ENCODE measurements at places on chromosomes 16 and 17. TPM values are rescaled to one million over a fixed set of nuclear protein-coding genes. Genes with fewer than 3 reads are reported as not detected.

The ALOX12B gene
- 0.31 TPM for total RNA-seq

The METTL9 gene
- total RNA-seq, result 82.1 TPM

The PPP1R1B gene
- total RNA-seq, result not detected

- no peak overlapping the region for H3K4me3 ChIP-seq
- H3K27me3 ChIP-seq, result no peaks in the 10 kb centered on the region
- no peaks in the 10 kb centered on the region for H3K36me3 ChIP-seq
- no peak for DNase-seq
- H3K4me1 ChIP-seq, result no peaks in the 10 kb centered on the region
These were observed 33.8 kb upstream of the SALL1 start for GRCh38 chr16:51184702-51185433.

DNA sequence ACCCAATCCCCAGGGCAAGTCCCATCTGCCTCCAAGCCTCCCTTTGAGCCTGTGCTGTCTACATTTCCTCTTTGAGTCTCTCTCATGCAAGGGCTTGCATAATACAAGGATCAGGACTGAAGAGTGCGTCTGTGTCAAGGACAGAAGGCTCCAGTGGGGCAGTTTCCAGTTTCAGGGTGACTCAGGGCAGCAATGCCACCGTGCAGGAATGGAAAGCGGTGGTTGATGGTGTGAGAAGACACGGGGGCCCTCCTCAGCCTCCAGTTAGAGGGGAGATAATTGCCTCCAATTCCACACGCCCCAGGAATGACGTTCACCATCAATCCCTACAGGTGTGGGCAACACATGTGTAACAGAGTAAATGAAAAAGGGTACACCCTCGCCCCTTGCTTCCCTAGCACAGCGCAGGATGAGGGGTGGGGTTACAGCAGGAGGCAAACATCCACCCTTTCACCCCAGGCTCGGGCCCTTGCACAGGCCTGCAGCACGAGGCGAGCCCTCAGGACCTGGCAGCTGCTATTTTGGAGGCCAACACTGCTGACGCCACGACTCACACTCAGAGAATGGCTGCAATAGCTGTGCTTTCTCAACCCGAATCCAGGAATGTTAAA is 24.8 kb upstream of the SLC25A19 start:
- peaks cover 4% of the 10 kb centered on the region for H3K36me3 ChIP-seq
- H3K4me3 ChIP-seq, result no peak overlapping the region
- DNase-seq, result no peak
- H3K27ac ChIP-seq, result no peak overlapping the region
- no peaks in the 10 kb centered on the region for H3K27me3 ChIP-seq

GRCh38 chr17:68004201-68004600 is 7.9 kb upstream of the C17orf58 start:
- H3K4me3 ChIP-seq, result no peak overlapping the region
- no peaks in the 10 kb centered on the region for H3K36me3 ChIP-seq
- H3K27me3 ChIP-seq, result peaks cover under 1% of the 10 kb centered on the region
- DNase-seq, result no peak

DNA sequence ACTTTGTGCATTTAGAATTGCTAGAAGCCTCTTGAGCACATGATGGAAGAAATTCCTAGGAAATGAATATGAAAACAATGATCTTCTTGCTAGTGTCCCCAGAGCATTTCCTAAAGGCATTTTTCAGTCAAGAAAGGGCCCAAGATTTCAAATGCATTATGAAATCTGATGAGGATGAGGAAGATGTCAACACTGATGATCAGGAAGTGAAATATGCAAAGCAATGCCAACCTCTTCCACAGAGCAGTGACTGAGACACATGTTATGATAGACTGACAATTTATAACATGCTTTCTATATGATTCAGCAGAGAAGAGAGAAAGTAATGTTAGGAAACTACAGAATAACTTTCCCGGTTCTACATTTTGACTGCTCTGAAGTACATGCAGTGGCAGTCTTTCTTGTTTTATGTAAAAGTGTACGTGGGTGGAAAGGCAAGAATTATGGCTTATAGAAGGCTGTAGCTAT is 859.1 kb upstream of the GOT2 start:
- H3K4me3 ChIP-seq, result no peak overlapping the region
- no peaks in the 10 kb centered on the region for H3K4me1 ChIP-seq
- no peaks in the 10 kb centered on the region for H3K27me3 ChIP-seq
- H3K36me3 ChIP-seq, result no peaks in the 10 kb centered on the region
- no peak overlapping the region for H3K27ac ChIP-seq

GRCh38 chr16:26453215-26453614 is 613.5 kb upstream of the C16orf82 start:
- H3K27ac ChIP-seq, result no peak overlapping the region
- H3K27me3 ChIP-seq, result no peaks in the 10 kb centered on the region
- H3K4me3 ChIP-seq, result no peak overlapping the region
- no peaks in the 10 kb centered on the region for H3K36me3 ChIP-seq
- DNase-seq, result no peak
- no peaks in the 10 kb centered on the region for H3K4me1 ChIP-seq

- peaks cover 12% of the 10 kb centered on the region for H3K36me3 ChIP-seq
- H3K27me3 ChIP-seq, result no peaks in the 10 kb centered on the region
- no peak for DNase-seq
These were observed 15.7 kb downstream of the RHBDF2 start for GRCh38 chr17:76485569-76485968.

DNA sequence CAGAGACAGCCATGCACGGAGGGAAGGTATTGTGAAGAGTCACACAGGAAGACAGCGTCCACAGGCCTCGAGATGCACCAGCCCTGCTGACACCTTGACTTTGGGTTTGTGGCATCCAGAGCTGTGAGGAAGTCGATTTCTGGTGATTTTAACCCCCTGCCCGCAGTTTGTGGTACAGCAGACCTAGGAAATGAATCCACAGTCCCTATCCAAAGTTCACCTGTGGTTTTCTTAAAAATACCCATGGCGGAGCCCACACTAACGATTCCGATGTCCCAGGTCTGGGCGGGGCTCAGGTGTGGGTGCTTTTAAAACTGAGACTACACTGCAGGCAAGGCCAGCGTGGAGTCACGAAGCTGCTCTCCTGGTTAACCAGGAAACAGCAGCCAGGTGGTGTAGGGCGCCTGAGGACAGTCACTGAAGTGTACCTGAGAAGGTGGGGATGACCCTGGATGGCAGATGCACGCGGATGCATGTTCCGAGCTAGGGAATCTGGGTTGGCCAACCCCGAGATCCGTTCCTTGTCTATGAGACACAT is 14.4 kb upstream of the MEAK7 start:
- peak overlapping the region; percentile 86 for H3K27ac ChIP-seq
- peaks cover 79% of the 10 kb centered on the region for H3K4me1 ChIP-seq
- peak overlapping the region; percentile 30 for H3K4me3 ChIP-seq
- DNase-seq, result peak; percentile 86
- H3K36me3 ChIP-seq, result peaks cover 2% of the 10 kb centered on the region

DNA sequence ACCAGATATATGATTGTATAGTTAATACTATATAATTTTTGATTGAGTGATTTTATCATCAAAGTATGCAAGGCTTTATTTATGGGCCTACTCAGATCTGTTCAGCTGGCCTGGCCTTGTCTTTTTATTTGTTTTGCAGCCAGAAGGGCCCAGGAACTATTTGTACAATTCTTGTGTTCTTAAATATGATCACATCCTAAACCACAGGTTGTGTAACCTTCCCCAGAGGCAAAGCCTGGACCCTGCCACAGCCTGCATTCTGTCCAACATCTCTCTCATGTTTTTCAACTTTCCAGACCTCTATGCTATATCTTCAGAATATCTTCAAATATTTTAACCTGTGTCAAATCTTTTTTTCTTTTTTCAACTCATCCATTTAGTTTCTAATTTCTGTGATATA is 410.4 kb upstream of the MON1B start:
- no peaks in the 10 kb centered on the region for H3K27me3 ChIP-seq
- no peak overlapping the region for H3K4me3 ChIP-seq
- H3K27ac ChIP-seq, result no peak overlapping the region
- H3K36me3 ChIP-seq, result no peaks in the 10 kb centered on the region
- no peaks in the 10 kb centered on the region for H3K4me1 ChIP-seq

DNA sequence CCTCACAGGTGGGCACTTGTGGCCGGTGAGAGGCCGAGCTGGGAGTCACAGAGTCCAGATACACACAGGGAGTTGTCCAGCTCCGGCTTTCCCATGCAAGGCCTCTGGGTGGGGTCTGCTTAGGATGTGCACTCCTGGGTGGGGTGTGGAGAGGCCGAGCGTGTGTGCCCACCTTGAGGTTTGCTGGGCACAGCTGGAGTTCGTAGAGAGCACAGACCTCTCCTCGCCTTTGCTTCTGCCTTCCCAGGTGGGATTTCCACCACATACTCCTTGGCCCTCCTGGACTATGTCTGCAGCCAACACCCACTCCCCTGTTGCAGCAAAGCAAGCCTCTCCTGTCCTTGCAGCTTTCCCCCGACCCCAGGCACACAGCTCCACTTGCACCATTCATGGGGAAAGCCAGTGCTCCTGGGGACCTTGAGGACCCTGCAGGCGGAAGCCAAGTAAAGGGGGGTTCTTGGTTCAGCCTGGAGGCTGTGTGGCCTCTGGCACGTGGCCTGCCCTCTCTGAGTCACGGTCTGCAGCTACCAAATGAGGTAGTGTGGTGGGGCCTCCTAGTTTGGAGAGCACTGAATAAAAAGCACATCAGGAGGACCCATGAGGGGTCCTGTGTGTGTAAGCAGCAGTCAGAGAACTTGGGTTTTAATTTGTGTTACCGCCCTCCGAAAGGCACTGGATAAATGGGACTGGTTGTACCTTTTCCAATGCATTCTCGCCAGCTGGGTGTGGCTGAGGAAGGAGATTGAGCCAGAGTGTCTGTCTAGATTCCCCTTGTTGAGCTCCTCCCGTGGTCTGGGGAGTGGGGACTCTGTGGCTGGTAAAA is 31.5 kb downstream of the MPRIP start:
- no peaks in the 10 kb centered on the region for H3K27me3 ChIP-seq
- H3K4me3 ChIP-seq, result no peak overlapping the region
- H3K36me3 ChIP-seq, result peaks cover 31% of the 10 kb centered on the region
- no peak overlapping the region for H3K27ac ChIP-seq
- DNase-seq, result no peak

- no peak for DNase-seq
- no peaks in the 10 kb centered on the region for H3K27me3 ChIP-seq
- H3K27ac ChIP-seq, result no peak overlapping the region
- H3K4me1 ChIP-seq, result peaks cover 8% of the 10 kb centered on the region
These were observed 4.8 kb downstream of the IGFALS start for GRCh38 chr16:1788708-1789100.

DNA sequence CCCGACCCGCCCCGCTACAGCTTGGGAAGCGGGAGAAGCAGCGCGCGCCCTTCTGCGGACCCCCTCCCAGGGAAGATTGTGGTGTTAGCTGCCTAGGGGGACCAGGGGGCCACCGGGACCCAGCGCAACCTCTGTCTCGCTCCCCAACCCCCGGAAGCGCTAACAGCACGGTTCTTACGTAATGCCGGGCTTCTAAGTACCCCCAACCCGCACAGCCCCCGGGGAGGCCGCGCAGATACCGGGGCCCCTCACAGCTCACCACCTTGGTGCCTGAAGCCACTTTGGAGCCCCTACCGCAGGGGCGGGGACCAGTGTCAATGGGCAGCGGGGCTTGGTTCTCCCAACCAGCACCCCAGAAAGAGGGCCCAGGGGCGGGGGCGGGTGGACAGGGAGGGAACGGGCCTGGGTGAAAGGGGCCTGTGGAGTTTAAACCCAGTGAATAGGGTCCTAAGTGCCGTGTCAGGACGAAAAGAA is 348 bp downstream of the MPP2 start:
- peaks cover 10% of the 10 kb centered on the region for H3K4me1 ChIP-seq
- no peaks in the 10 kb centered on the region for H3K36me3 ChIP-seq
- peak overlapping the region; percentile 41 for H3K4me3 ChIP-seq
- H3K27ac ChIP-seq, result no peak overlapping the region
